Heart left ventricle (tissue), 16 donors: ENCODE measurements at places on chromosomes 3 and 15. TPM values are rescaled to one million over a fixed set of nuclear protein-coding genes. Genes with fewer than 3 reads are reported as not detected.

- H3K27me3 ChIP-seq = no peaks in the 10 kb centered on the region
- no peak overlapping the region for H3K4me3 ChIP-seq
- no peak overlapping the region for H3K27ac ChIP-seq
- H3K36me3 ChIP-seq = no peaks in the 10 kb centered on the region
These were observed 45.7 kb downstream of the GSK3B start for GRCh38 chr3:120048355-120049041.

Gene CHAC1
- 2.6 TPM for total RNA-seq

Gene POPDC2
- total RNA-seq = 947 TPM

DNA sequence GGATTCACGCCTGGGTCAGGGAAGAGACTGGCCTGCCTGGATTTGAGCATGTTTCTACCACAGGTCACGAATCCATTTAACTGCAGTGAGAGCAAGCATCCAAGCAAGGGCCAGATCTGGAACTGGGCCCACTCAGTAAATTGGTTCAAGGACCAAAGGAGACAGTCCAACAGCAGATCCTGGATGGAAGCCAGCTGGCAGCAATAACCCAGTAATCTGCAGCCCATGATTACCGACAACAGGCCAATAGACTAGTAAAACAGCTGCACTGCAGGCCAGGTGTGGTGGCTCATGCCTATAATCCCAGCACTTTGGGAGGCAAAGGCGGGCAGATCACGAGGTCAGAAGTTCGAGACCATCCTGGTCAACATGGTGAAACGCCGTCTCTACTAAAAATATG, 11.8 kb downstream of the SAMD7 start:
- no peak overlapping the region for H3K27ac ChIP-seq
- no peak overlapping the region for H3K4me3 ChIP-seq
- DNase-seq = peak; percentile 83
- H3K27me3 ChIP-seq = no peaks in the 10 kb centered on the region
- H3K4me1 ChIP-seq = no peaks in the 10 kb centered on the region
- no peaks in the 10 kb centered on the region for H3K36me3 ChIP-seq

Gene GTF2E1
- total RNA-seq = 15.1 TPM

Gene MCTP2
- 6.6 TPM for total RNA-seq

GRCh38 chr15:48325400-48325799, 5.8 kb upstream of the DUT start:
- H3K36me3 ChIP-seq = no peaks in the 10 kb centered on the region
- H3K4me3 ChIP-seq = no peak overlapping the region
- H3K27me3 ChIP-seq = no peaks in the 10 kb centered on the region
- no peak overlapping the region for H3K27ac ChIP-seq
- peaks cover 7% of the 10 kb centered on the region for H3K4me1 ChIP-seq

Gene DYNLT2B
- total RNA-seq = 4.3 TPM

DNA sequence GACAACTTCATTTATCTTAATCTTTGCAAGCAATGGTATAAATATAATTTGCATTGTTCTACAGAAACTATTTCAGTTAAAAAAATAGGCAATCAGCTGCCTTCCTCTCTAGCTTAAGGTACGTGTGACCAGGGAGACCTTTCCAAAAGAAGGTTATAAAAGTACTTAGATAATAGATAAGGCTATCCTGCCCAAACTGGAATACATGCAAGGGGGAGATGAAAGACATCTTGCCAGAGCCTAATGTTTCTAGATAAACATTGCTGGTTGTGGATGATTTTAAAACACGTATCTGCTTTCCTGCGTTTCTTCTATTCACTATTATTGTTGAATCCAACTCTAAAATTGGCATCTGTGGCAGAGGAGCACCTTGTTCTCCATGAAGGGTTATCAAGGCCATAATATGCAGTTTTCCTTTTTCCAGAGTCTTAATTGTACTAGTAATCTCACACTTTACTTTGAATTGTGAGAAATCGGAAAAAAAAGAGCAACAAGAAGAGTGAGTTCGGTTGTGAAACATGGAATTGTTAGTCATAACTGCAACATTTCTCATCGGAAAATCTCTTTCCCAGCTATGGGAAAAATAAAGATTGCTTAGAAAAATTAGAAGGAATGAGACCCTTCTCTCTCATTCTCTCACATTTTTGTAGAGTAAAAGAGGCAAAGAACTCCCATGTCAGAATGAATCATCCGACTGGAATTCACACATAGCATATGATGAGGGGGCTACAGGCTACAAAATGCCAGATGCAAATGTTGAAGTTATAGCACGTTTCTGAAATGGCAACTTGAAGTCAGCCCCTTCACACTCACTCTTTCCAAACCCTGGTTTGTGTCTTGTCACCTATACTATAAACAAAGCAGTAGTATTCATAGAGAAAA, 936.1 kb upstream of the NR2F2 start:
- no peaks in the 10 kb centered on the region for H3K27me3 ChIP-seq
- no peak for DNase-seq
- no peak overlapping the region for H3K4me3 ChIP-seq
- no peaks in the 10 kb centered on the region for H3K4me1 ChIP-seq

Gene MESP1
- 4.7 TPM for total RNA-seq

DNA sequence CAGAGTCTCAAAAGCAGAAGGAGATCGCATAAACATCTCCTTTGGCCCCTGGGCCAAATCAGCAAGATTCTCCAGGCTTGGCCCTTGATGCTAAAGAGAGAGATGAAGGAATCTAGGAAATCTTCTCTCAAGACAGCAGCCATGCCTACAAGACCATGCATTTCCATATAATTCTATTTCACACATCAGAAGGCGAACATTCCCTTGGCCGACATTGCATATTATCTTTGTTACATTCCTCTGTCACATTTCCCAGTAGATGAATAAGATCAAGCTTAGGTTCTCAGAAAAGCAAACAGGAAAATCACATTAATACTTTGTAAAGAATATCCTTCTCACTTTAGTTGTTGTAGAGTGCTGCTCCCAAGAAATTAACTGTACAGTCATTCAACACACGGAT, 21.3 kb downstream of the GASK1A start:
- H3K4me3 ChIP-seq = no peak overlapping the region
- H3K4me1 ChIP-seq = peaks cover 23% of the 10 kb centered on the region
- peak overlapping the region; percentile 65 for H3K27ac ChIP-seq
- no peak for DNase-seq

GRCh38 chr3:116836286-116836685, 126.7 kb downstream of the TUSC7 start:
- H3K36me3 ChIP-seq = no peaks in the 10 kb centered on the region
- H3K27ac ChIP-seq = no peak overlapping the region
- H3K4me3 ChIP-seq = no peak overlapping the region
- no peaks in the 10 kb centered on the region for H3K4me1 ChIP-seq
- DNase-seq = no peak
- H3K27me3 ChIP-seq = no peaks in the 10 kb centered on the region

Gene PLA2G4E
- 0.05 TPM for total RNA-seq
